ENCODE measurements at places on chromosomes 3 and 15. TPM values are rescaled to one million over a fixed set of nuclear protein-coding genes. Genes with fewer than 3 reads are reported as not detected.

C3orf22 gene
- not detected for total RNA-seq

GRCh38 chr3:134029734-134030378, at the start of gene SLCO2A1:
Gene SLCO2A1 (minus strand): TSS chr3:134029925. CDS start chr3:134029802, 123 bp downstream.
- no peak for DNase-seq

DNA sequence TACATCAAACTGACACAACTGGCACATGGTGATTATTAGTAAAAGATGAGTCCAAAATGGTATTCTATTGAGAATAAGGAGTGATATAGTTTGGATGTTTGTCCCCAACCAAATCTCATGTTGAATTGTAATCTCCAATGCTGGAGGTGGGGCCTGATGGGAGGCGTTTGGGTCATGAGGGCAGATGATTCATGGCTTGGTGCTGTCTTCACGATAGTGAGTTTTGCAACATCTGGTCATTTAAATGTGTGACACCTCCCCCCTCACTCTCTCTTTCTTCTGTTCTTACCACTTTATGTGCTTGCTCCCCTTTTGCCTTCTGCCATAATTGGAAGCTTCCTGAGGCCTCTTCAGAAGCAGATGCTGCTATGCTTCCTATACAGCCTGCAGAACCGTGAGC, 90.6 kb downstream of the RSL24D1 start:
- no peak for DNase-seq

- DNase-seq: no peak
These were observed 108.3 kb downstream of the TFDP2 start for GRCh38 chr3:142040941-142041491.

GRCh38 chr3:183252973-183253527, at the start of gene B3GNT5:
Gene B3GNT5 (plus strand): TSS chr3:183253253. CDS start chr3:183269799, 16,546 bp downstream.
- DNase-seq: no peak

DNA sequence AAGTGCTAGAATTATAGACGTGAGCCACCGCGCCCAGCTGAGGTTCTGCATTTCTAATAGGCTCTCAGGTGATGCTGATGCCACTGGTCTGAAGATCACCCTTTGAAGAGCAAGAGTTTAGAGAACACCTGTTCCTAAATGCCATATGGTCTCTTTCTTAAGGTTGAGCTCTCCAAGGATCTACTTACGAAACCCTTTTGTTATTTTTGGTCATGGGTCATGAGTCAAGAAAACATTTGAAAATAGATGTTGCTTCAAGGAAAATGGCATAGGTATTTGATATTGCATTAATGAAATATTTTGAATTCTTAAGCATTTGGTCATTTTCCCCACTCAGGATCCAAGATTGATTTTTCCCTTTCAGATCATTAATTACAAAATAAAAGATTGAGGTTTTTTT, 74.7 kb upstream of the SOX2 start:
- DNase-seq: no peak

HLTF gene
- total RNA-seq: 29.2 TPM

CHL1 gene
- not detected for total RNA-seq

DNA sequence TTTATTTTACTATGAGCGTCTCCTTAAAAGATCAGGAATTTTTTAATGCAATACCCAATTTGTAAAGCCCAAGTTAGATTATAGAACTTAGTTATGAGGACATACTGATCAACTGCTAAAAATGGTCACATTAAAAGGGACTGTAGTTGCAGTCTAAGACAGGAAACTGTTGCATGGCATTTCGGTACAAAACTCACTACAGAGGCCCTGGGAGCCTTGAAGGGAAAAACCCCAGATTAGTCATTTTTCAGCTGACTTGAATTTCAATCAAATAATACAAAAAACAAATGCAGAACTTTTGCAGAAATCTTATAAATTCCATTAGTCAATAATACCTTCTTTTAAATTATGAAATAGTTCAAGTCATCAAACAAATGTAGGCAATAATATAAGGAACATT, 6.9 kb upstream of the PTX3 start:
- DNase-seq: no peak

TMCC1 gene
- total RNA-seq: 37.8 TPM

DNA sequence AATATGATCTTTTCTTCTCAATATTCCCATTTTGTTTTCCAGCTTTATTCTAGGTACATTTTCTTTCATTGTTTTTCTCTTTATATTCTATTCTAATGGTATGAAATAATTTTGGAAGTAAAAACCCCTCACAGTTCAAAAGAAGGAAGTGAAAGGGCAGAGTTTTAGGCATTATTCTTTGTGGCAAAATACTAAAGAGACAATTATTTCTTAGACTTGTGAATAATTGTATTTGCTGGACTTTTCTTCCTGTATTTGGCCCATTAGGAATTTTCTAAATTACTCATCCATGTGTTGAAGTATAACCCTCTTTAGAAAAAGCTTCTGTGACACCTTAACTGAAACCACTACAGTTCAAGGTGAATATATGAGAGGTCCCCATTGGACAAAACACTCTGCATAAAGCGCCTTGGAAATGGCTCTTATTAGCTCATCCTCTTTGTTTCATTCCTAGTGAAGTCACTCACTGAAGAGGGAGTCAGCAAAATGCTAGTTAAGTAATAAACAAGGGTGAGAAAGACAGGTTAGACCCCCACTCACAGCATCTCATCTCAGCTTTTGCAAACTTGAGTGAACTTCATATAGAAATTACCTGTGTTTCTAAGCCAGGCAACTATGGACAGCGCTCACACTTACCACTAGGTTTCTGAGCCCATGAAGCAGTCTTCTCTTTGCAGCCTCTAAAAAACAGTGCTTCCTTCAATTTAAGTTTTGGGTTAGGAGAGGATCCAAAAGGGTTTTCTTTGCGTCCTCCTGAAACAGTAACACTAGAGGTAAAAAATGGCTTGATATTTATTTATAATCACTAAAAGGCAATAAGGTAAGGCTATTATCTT, 327.5 kb downstream of the ARPP21 start:
- no peak for DNase-seq

SLC22A13 gene
- 1.2 TPM for total RNA-seq

DNA sequence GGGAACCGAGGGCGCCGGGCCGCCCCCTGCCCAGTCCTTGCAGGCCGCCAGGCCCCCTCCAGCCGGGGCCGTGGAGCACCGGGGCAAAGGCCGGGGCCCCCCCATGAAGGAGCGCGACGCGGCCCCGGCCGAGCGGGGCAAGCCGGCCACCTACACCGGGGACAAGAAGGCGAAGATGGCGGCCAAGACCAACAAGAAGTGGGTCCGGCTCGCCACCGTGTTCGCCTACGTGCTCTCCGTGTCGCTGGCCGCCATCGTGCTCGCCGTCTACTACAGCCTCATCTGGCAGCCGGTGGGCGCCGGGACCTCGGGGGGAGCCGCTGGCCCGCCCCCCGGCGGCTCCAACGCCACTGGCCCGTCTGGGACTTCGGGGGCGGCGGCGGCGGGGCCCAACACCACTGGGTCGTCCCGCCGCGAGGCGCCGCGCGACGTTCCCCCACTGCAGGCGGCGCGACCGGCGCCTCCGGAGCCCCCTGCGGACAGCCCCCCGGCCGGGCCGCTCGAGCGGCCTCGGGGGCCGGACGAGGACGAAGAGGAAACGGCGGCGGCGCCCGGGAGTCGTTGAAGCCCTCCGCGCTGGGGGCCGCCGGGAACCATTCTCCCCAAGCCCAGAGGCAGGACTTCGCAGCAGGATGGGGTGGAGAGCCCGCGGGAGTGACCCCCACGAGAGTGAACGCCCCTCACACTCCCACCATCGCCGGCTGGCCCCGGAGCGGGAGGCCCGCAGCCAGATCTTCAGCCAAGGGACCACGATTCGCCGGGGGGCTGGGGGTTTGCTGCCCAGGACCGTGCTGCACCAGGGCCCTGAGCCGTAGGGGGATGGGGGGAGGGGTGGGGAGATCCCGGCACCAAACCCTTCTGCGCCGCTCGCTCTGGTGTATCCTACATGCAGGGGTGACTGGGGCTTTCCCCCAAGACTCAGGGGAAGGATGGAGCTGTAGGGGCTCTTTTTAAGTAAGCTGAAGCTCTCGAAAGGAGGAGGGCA, 753 bp downstream of the INAFM2 start:
- no peak for DNase-seq

ERC2 gene
- 0.78 TPM for total RNA-seq

DNA sequence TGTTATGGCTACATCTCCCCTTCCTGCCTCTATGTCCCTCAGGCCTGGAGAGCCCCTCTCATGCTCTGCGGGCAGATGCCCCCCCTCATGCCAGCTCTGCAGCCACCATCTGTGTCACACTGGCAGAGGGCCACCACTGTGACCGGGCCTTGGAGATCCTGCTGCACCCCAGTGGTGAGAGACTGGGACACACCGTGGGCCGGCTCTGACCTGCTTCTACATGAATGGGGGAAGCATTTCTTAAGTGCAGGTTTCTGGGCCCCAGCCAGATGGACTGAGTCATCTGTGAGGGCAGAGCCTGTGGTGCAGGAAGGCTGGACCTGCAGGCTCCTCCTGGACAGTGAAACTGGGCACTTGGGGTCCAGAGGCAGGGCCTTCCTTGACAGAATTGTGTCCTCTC, 4.8 kb downstream of the VWA5B2 start:
- DNase-seq: no peak

DNA sequence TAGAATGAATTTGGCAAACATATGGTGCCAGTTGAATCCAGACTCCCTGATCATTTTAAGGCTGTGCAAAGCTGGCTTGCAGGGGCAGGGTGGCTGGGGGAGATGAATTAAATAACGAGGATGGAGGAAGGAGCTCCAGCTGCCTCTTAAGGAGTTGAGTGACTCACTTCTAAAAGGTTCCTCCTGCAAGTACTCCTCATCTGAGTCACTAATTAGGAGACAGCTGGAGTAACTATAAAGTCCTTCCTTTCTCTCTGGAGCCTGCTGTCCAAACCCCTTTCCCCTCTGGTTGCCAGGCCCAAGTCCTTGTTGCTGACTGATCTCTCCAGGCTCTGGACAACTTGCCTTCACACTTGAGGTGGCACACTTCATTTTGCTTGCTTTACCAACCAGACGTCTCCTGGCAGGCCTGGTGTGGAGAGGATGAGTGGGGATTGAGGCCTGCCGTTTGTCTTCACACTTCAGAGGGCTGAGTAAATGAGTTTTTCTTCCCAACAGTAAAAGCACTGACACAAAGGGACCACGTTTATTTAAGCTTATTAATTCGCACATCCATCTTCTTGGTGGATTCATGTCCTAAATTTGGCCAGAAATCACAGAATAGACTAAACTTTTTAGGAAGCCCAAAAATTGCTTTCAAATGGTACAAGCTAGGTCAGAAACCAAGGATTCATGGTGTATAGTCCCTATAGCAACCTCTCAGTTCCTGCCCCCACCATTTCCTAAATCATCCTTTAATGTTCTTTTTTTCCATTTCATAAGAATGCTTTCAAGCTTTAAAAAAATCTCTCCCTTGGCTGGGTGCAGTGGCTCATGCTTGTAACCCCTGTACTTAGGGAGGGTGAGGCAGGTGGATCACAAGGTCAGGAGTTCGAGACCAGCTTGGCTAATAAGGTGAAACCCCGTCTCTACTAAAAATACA, 90.5 kb upstream of the MYRIP start:
- no peak for DNase-seq

DNA sequence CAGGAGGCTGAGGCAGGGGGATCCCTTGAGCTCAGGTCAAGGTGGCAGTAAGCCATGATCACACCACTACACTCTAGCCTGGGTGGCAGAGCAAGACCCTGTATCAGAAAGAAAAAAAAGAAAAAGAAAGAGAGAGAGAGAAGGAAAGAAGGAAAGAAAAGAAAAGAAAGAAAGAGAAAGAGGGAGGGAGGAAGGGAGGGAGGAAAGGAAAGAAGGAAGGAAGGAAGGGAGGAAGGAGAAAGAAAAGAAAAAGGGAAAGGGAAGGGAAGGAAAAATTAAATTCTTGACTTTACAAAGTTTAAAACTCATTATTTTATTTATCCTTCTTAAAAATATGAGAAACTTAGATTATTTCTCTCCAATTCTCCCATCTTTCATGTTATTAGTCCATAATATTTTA, 17.1 kb upstream of the IDH2 start:
- DNase-seq: no peak

PPP2R3A gene
- total RNA-seq: 19.2 TPM

RTP1 gene
- total RNA-seq: not detected

AP3B2 gene
- total RNA-seq: not detected

CHRNB4 gene
- total RNA-seq: not detected

ACOX2 gene
- total RNA-seq: 0.51 TPM

SPESP1 gene
- total RNA-seq: not detected

- no peak for DNase-seq
These were observed 880.2 kb downstream of the ROBO1 start for GRCh38 chr3:78887547-78888011.

DNA sequence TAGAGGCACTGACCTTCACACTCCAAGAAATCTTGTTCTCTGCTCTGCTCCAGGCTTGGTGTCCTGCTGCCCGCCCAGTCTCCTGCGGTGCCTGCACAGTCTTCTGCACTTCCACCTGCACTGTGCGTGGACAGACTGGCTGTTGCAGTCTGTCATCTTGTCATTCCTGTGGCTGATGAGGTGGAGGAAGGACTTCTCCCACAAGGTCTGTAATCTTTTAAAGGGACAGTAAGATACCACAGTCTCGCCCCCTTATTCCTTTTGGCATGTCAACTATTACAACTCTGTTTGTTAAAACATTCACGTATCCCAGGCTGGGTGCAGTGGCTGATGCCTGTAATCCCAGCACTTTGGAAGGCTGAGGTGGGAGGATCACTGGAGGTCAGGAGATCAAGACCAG, 54.1 kb upstream of the IGF2BP2 start:
- DNase-seq: no peak

CCDC9B gene
- 21.6 TPM for total RNA-seq

GRCh38 chr3:174541708-174542315, 317.3 kb upstream of the NAALADL2 start:
- no peak for DNase-seq

DNA sequence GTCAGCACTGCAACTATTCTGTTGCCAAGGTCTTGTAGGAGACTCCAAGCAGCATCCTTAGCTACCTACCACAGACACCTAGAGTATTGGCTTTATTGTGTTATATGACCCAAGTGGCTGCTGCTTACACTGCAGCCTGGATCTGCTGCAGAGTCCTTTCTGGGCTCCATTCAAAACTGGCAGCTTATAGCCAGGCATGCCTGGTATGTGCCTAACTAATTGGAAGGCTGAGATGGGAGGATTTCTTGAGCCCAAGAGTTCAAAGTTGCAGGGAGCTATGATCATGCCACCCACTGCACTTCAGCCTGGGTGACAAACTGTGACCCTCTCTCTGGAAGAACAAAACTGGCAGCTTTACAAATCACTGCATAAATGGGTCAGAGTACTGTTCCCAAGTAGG, 8.6 kb downstream of the NDUFB4 start:
- DNase-seq: no peak

DNA sequence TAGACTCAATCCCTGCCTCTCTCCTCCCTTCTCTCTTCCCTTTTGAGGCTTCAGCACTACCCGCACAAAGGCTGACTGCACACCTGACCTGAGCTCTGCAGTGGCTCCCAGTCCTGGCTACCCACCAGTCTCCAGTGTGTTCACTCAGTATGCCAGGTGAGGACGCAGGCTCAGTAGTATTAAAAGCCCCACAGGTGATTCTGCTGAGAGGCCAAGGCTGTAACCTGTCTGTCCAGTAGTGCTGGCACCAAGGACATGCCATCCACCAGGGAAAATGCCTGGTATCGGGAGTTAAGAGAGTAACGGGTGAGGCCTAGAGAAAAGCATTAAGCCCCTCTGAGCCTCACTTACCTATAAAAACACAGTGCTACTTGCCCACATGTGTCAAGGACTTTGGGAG, 20.9 kb downstream of the FYCO1 start:
- no peak for DNase-seq

Measured in osteocyte (in vitro differentiated cells).